Right cardiac atrium (tissue), 5 donors: ENCODE measurements at places on chromosomes 11 and 22.

DNA sequence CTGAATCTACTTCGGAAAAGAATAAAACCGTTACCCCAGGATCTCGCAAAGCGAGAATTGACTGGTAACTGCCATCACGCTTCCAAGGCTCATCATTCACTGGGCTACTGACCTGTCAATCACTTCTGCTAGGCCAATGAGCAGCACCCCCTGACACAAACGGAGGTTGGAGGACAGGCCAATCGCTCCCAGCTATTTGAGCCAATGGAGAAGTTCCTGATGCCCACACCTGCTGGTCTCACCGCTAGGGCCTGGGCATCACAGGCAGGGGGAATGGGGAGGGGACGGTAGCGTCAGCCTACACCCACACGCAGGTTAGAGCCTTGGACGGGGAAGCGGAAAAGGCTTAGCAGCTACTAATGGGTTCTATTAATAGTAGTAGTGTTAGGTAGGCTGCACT lies 56.7 kb upstream of the CHST1 start:
- DNase-seq, result no peak

DNA sequence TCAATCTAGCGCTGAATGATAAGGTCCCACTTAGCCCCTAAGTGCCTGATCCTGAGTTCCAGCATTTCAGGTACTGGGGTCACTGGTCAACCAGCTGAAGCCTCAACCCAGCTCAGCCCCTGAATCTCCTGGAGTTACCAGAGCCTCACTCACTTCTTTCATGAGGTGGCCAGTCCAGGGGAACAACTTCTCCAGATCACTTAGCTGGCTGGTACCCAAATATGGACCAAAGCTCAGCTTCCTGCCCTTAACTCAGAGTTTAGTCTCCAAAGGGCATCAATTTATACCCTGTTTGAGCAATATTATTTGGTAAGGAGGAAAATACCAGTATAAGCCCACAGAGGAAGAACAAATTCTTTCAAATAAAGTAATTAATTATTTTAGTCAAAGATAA lies 105.6 kb downstream of the SLC1A2 start:
- no peak for DNase-seq

- no peak for DNase-seq
These were observed 4.5 kb downstream of the CLMP start for GRCh38 chr11:123190518-123190917.

GRCh38 chr22:46370584-46371291 lies 35.2 kb downstream of the TRMU start:
- peak; percentile 50 for DNase-seq

GRCh38 chr11:116811194-116811593 lies 11.9 kb downstream of the APOA4 start:
- DNase-seq, result no peak

DNA sequence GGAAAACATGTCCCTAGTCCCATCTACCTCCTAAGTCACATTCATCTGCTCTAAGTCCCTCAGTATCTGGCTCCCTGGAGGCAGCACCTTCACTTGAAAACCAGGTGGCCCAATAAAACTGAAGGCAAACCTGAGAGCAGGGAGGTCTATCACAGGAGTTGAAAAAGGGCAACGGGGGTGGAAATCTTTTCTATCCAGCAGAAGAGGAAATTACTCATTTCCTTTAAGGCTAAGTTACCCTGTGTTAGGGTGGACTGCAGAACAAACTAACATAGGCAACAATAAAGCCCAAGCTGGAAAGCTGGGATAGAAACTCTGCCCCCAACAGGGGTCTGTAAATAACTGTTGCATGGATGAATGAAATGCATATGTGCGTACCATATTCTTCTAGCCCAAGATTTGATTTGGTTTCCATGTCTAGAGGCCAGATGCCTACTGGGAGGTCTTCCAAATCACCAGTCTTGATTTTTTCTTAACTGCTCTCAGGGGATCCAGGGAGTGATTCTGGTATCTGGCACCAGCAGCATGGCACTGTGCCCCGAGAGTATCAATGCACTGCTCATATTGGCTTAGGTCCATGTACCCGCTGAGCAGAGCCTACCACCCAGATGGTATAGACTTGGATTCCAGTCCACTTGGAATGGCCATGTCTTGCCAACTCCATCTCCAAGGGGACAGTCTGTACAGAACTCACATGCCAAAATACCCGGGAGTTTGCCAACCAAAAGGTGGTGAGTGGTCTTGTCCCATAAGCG lies 350.0 kb upstream of the NCAM1 start:
- no peak for DNase-seq

GRCh38 chr11:35214792-35215193 lies 75.8 kb downstream of the CD44 start:
- no peak for DNase-seq

DNA sequence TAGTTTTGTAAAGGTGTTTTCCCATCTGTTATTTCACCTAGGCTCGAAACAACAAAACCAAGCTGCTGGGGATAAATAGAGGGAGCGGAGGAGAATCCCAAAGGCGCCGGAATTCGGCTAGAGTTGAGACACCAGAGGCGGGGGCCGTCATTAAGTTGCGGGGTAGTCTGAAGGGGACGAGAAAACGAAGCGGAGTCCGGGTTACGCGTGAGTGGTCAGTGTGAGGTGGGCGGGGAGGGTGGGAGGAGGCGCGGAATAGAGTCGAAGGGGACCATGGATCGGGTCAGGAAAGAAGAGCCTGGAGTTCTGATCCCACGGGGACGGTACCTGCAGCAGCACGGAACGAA lies 361 bp downstream of the SRPRA start:
- DNase-seq, result no peak

- DNase-seq, result no peak
These were observed 90.3 kb upstream of the SEZ6L start for GRCh38 chr22:26079009-26079408.

DNA sequence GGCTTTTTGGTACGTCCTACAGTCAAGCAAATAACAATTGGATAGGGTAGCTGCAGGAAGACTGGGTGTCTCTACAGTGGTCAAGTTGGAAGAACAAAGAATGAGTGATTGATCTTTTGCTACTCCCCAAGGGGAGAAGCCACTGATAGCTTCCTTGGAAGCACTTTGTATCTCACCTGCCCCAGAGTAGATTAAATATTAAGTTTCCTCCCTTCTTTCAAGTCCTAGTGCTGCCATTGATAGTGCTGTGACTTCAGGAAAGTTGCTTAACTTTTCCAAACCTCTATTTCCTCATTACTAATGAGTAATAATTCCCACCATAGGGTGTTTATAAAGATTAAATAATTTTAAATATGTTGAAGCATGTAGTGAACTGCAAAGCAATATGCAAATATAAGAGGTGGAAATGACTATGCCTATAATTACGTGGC lies 35.6 kb upstream of the EHF start:
- DNase-seq, result no peak

DNA sequence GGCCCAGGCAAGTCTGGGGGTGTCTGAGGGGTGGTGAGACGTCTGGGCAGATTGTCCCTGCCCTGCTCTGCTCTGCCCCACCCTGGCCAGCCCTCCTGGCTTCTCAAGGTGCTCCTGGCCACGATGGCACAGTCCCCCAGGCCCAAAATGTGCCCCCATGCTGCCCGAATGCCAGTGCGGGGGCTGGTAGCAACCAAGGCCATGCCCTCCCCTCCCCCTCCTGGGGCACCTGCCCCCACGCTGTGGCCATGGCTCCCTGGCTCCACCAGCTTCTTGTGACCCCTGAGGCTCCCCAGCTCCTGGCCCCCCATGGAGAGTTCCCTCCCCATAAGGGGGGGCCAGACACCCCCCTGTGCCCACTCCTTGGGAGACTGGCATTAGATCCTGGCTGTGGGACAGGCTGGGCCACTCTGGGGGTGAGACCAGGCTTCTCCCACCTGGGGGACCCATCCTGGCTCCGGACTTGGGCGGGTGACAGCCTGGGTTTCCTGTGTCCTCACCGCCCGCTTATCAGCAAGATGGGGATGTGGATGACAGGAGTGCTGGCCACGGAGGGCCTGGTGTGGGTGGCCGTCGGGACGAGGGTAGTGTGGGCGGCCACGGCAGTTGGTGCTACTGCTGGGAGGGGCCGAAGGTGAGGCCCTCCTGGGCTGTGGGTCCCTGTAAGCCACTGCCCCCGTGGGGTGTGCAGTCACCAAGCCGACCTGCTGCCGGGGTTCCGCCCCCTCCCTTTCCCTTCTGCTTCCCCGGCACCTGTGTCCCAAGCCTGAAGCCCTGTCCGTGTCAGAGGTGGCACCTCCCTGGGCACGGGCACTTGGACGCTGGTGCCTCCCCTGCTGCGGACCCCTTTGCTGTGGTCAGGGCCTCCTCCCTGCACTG lies 15.9 kb upstream of the MUC6 start:
- DNase-seq, result no peak

DNA sequence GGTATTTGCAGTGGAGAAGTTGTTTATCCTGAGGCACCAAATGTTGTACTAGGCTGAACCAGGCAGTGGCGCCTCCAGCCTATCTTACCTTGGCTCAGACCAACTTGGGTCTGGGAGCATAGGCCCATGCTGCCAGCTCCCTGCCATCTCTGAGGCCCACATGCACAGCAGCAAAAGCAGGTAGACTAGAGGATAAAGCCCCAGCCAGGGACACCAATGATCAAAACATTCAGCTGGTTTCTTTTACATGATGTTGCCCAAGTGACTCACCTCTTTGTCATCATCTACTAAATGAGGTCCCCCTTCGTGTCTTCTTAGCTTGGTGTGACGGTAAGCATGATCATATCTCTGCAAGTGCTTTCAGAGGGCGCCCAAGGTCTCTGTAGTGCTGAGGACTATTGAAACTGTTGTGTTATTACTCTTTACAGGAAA lies 112.1 kb upstream of the DRD2 start:
- no peak for DNase-seq
